ENCODE measurements at places on chromosomes 4 and X.

DNA sequence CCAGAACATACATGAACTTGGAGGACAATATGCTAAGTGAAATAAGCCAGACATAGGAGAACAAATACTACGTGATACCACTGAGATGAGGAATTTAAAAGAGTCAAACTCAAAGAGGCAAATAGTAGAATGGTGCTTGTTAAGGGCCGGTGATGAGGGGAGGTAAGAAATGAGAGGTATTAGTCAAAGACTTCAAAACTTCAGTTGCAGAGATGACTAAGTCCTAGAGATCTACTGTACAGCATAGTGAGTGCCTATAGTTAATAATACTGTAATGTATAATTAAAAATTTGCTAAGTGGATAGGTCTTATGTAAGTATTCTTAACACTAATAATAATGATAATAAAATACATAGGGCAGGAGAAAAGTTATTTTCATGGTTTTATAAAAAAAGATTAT lies 126.9 kb upstream of the VEGFC start:
- no peak for DNase-seq

DNA sequence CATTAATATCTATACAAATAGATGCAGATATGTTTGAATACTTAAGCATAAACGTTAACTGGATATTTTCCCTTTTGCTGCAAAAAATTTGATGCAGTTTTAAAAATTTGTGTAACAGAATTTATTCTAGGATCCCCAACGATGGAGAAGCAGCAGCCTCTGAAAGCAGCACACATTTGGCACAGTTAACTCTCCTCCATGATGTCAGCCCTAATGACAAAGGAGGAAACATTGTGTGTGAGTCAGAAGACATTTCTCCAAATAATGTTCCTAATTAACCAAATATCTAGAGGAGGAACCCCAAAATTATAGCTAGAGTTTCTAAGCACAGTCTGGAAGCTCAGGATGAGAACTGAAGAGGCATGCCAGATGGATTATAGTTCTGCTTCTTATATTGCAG lies 281.9 kb upstream of the MAD2L1 start:
- DNase-seq, result no peak

DNA sequence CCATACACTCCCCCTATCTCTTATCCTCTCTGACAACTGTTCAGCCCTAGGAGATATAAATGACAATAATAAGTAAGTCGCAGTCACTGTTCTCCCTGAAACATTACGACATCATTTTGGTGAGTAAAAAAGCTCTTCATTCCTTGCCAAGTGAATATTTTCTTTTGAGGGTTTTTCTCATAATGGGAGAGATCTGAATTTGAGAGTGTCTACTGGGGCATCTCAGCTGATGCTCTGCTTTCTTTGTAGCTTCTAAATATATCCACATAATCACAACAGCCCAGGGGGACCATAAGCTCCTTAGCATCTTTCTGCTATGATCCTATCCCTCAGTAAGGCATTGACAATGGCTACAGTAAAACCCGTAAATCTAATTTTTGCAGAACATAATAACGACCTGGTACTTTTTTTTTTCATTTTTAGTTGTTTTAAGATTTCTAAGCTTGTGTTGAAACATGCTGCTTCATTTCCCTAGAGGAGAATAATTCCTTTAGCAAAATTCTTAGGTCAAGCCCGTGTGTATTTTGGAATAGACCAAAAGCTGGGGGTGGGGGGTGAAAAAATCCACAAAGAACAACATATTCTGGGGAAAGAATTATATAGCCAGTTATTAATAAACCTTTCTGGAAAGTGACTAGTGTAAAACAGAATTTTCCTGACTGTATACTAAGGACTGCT lies 78.1 kb upstream of the GPM6B start:
- no peak for DNase-seq

DNA sequence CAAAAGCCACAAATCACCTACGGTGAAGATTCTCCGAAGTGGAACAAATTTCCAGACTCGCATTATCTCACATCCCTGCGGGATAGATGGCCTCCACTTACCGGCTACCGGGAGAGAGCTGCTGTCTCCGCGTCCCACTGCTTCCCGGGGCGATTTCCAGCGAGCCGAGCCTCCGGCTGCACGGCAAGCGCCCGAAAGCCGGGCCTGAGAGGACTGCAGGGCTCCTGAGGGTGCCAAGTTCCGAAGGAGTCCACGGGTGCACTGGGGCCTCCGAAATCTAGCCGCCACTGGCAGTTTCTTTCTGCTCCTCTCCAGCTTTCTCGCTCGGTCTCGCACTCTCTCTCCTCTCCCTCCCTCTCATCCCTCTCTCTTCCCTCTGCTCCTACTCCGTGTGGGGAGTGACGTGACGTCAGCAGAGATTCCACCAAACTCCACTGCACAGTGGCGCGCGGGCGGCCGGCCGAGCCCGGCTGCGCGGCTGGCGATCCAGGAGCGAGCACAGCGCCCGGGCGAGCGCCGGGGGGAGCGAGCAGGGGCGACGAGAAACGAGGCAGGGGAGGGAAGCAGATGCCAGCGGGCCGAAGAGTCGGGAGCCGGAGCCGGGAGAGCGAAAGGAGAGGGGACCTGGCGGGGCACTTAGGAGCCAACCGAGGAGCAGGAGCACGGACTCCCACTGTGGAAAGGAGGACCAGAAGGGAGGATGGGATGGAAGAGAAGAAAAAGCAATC lies 14.0 kb upstream of the PITX2 start:
- no peak for DNase-seq

GRCh38 chrX:44099366-44099765 lies 126.2 kb upstream of the NDP start:
- DNase-seq, result no peak

- no peak for DNase-seq
These were observed at the start of gene ADGRG2 for GRCh38 chrX:19121898-19122640. TSS of gene ADGRG2 (minus strand) at chrX:19122468. CDS start at chrX:19068834, 53,634 bp downstream.

- DNase-seq, result no peak
These were observed 29.6 kb downstream of the SMARCA1 start for GRCh38 chrX:129493643-129494042.

DNA sequence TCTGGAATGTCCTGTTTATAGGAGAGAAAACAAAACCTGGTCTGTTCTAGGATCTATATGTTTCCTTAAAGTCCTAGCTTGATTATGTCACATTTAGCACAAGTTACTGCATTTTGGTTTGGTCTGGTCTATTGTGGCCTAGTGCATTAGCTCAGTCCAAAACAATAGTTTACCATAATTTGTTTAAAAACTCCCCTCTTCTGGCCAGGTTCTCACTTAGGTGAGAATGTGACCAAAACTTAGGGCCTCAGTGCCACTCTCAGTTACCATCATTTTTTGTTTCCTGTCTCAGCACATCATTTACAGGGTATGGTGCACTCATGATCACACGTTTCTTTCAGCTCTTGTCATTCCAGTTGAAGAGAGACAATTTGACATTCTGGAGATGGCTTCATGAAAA lies 378.5 kb downstream of the KLHL4 start:
- no peak for DNase-seq

DNA sequence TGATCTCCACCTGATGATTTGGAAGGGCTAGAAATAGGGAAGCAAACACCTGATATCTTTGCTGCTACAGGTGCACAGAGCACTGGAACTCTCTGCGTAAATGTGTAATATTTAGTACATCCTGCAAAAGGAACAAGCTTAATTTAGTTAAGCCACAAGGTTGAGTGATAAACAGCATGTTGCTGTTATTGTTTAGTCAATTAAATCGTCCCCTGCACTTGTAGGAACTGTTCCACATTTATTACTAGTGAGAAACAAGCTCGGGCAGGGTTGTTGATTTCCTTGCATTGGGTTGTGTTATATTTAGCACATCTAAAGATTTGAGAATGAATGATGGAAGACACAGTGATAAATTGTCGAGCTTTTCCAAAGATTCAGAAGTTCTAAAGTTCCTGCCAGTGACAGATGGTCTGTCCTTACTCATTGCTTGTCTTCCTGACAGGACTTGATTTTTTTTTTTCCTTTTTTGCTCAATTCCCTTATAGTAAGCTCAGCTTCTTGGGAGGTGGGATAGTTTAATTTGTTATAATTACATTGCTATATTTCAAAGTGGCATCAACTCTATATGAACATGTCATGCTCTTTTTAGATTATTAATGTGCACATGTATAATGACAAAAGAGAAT lies 627.0 kb upstream of the ATOH1 start:
- DNase-seq, result no peak

DNA sequence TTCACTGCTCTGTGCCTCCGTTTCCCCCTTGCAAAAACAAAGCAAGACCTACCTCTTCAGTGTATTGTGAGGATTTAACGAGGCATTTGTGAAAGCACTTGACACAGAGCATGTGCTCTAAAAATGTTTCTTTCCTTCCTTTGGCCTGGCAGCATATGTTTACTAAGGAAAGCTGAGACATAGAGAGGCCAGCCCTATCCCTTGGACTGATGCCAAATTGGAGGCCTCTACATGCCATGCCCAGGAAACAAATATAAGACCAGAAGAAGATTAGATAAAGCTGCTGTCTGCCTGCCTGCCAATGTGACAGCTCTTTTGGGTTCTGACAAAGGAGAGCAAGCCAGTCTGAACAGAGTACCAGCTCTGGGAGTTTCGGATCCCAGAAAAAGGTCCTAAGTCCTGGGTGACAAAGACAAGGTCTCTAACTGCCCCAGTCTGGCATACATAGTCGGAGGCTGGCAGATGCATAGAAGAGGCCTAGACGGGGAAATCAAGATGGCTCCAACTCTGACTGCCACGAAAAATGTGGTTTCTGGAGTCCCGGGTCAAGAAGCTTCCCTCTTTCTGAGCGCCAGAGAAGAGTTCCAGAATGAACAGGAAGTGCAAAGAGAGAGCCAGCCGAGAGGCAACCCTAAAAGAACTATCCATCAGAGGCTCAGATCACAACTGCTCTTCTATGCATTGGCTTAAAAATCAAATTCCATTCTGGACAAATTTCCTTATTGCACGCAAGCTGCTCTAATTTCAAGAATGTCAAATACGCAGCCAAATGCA lies 25.8 kb downstream of the OTUD6A start:
- no peak for DNase-seq

GRCh38 chr4:74389494-74389893 lies 24.5 kb downstream of the EREG start:
- DNase-seq, result no peak

- no peak for DNase-seq
These were observed 6.9 kb downstream of the CXCL10 start for GRCh38 chr4:76016393-76016792.

DNA sequence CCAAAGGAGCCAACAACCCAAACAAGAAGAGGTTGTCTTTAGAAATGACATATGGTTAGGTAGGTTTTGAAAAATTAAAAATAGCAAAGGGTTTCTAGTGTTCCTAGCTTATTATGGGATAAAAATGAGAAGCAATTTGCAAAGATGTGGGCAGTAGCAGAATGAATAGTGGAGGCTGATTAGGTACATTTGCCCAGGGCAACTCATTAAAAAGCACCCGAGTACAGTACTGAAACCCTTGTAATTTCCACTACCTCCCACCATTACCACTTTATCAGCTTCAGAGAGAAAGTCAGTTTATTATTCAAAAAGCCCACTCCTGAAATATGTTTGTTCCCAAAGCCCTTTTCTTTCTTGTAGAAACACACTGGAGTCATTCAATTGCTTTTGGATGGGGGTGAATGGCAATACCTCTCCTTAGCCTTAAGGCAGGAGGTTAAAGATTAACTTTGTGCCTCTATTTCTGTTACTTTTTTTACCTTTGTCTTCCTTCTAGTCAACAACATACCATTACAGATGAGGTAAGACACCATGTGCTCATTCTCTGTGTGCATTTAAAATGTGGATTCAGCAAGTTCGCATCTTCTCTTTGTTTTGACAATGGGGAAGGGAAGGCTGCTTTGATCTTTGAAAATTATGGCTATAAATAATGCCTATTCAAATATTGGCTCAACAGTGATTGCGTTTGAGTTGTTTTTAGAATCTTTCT lies 353.8 kb upstream of the CASK start:
- no peak for DNase-seq

DNA sequence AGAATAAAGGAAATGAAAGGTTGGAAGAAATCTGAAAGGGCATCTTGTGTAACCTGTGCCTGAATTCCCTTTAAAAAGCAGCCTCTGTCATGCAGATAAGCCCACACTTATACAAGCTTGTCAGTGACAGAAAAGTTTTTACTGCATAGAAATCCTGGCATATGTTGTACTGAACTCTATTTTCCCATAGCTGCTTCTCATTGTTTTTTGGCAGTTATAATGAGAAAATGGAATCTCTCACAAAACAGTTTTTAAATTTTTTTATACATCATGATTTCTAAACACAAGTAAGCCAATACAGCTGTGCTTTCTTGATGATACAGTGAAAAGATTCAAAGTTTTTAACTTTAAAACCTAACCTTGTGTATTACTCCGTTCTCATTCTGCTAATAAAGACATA lies 511.4 kb upstream of the ARX start:
- no peak for DNase-seq

GRCh38 chr4:7658341-7659204 lies 223.8 kb upstream of the PSAPL1 start:
- no peak for DNase-seq

- DNase-seq, result no peak
These were observed 225.6 kb upstream of the LCORL start for GRCh38 chr4:18247189-18247588.

DNA sequence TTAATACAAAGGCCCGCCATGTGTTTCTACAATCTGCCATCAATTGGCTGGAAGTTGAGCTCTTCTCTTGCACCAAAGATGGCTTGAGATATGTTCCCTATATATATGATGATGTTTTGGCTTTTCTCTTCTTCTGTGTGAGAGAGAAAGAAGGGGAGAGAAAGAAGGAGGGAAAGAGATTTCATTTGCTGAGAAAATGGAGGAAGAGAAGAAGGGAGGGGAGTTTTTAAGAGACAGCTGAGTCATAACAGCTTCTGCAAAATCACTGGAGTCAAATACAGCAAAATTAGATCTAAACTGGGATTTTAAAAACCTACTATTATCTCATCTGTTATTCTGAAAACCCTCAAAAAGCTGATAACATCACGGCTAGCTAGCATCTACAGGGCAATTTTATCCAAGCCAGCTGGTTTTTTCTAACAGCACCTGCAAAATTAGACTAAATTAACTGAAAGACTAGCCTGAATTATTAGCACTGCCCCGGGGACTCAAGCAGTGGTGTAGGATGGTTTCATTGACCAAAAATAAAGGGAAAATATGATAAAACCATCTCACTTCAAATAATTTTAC lies 647.6 kb upstream of the ACTRT1 start:
- no peak for DNase-seq

DNA sequence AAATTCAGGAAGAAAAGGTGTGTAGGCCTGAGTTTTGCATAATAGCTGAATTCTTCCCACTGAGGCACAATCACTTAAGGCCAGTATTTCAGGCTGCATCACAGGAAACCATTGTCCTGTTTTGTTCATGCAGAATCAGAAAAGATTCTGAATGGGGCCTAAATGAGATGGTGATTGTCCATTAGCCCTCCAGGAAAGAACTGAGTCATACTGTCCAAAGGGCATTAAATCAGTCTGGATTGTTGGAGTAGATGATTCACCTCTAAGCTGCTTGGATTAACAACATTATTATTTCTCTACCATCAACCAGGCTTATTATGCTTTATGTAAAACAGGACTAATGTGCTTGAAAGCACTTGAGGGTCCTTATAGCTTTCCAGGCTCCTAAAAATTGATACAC lies 36.2 kb downstream of the CT47B1 start:
- no peak for DNase-seq

GRCh38 chr4:90190525-90190924 lies 63.3 kb downstream of the CCSER1 start:
- no peak for DNase-seq

Data from omental fat pad (tissue), 4 donors.